ENCODE measurements at places on chromosomes 5 and 9.

DNA sequence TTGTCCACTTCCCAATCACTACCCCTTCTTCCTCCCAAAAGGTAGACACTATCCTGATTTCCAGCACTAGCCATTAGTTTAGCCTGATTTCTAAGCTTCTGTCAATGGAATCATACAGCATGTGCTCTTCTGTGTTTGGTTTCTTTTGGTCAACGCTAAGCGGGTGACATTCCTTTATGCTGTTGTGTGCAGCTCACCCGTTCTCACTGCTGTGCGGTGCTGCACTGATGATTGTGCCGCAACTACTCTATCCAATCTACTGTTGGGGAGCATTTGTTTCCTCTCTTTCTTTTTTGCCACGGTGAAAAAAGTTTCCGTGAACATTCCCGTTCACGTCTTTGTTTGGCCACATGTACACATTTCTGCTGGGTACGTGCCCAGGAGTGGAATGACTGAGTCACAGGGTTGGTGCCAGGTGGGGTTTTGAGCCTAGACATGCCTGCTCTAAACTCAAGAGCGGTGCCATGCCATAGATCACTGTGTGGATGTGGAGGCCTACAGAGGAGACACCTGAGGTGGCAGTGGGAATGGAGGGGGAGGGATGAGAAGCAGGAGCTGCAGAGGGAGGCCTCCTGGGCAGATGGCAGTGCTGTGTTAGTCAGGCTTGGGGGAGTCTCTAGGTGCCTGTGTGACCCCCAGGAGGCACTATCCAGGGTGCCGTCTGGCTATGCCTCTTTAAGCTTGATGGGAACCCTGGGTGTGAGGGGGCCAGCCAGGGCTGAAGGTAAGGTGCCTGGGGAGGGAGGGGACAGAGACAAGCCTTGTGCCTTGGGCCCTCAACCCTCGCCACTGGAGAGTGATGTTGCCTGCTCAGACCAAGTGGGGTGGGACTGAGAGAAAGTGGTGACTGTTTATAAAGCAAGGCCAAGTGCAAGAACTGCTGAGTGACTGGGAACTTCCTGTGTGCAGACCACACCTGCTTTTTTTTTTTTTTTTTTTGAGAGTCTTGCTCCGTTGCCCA is 11.4 kb upstream of the ANKRD33B start:
- no peak for DNase-seq

GRCh38 chr9:105051897-105052296 is 123.9 kb upstream of the ABCA1 start:
- DNase-seq = no peak

GRCh38 chr9:36443581-36443980 is 43.5 kb upstream of the RNF38 start:
- DNase-seq = no peak

DNA sequence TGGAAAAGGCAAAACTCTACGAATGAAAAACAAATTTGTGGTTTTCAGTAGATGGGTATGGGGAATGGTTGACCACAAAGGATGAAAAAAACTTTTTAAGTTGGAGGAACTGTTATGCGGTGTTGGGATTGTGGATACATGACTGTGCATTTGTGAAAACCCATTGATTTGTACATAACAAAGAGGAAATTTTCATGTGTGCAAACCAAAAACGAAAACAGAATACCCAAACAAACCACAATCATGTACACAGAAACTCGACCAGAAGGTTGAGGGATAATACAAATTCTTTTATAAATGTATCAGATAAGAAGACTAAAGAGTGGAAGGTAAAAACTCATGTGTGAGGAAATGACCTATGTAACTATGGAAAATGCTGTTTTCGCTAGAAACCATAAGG is 1012.4 kb downstream of the CDH18 start:
- no peak for DNase-seq

- DNase-seq = no peak
Observed at GRCh38 chr9:100641166-100641565, 63.3 kb downstream of the CAVIN4 start.

DNA sequence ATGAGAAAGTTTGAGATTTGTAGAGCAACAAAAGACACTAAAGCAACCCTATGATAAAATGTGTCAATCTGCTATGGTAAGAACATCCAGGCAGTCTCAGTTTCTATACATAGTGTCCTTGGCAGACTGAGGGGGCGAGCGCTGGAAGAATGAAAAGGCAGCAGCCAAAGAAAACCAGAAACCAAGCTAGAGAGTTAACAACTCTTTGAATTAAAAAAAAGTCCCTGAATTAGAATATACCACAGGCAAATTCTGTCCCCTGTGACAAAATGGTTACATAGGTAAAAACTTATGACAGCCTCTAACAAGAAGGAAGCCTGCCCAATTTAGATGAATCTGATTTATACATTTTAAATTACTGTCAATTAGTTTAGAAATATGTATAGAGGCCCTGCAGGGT is 106.7 kb downstream of the OXCT1 start:
- no peak for DNase-seq
